ENCODE measurements at places on chromosomes 6 and 20.

DNA sequence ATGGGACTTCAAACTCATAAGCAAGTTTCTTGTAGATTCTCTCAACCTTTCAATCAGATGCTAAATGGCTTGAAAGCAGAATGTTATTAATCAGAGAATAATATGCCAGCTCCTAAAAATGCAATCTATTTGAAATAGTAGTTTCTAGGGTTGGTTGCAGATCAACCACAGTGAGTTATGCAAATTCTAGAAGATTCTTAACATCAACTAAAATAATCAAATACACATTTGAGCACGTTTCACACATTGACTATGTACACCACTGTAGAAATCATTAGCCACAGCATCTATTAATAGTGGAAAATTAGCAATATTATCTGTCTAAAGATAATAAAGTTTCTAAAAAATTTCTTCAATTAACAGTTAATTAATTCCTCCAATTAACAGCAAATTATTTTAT is 141.9 kb upstream of the GJE1 start:
- DNase-seq, result no peak

- peak; percentile 37 for DNase-seq
Measured at GRCh38 chr6:71250099-71250602, 38.5 kb upstream of the OGFRL1 start.

GRCh38 chr6:3347826-3348225 is 89.1 kb downstream of the PSMG4 start:
- DNase-seq, result no peak

- no peak for DNase-seq
Measured at GRCh38 chr6:166168616-166169548, 1.2 kb upstream of the TBXT start.

GRCh38 chr6:6749702-6750491 is 161.4 kb downstream of the LY86 start:
- no peak for DNase-seq

Data from AG04449 (cell line).